ENCODE measurements at places on chromosomes 6 and 20.

- no peak for DNase-seq
These were observed 6.8 kb upstream of the TULP1 start for GRCh38 chr6:35519313-35520015.

- DNase-seq, result no peak
These were observed 858 bp downstream of the FAM83D start for GRCh38 chr20:38926934-38927616.

DNA sequence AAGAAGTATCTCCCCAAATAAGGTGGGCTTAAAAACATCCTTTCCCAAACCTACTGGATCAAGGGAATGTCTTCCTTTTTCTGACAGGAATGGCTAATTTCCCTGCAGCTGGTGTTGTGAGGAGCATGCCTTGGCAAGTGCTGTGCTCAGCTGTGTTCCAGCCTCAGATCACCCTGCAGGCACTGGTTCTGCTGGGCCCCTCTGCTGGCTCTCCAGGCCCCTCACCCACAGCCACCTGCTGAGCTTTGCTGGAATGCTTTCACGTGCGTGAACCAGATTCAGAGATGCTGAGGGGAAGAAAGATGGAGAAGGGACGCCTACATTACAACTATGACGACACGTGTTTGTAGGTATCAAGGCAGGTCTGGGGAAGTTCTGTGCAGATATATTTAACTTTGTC is 71.3 kb upstream of the FOXC1 start:
- DNase-seq, result no peak

DNA sequence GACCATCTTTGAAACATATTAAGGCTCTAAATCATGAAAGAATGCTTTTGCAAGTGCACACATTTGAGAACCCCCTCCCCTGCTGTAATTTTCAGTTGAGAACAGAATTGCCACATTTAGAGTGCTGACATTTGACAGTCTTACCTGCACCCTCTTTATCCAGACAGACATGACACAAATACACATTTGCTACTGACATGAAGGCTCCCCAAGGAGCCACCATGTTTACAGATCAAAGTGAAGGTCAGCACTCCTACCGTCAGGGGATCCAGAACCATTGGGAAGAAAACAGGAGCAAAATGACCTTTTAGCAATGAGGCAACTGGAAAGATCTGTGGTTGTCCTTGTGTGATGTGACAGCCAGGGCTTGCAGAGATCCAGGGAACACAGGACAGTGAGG is 315.4 kb upstream of the CNR1 start:
- DNase-seq, result no peak

DNA sequence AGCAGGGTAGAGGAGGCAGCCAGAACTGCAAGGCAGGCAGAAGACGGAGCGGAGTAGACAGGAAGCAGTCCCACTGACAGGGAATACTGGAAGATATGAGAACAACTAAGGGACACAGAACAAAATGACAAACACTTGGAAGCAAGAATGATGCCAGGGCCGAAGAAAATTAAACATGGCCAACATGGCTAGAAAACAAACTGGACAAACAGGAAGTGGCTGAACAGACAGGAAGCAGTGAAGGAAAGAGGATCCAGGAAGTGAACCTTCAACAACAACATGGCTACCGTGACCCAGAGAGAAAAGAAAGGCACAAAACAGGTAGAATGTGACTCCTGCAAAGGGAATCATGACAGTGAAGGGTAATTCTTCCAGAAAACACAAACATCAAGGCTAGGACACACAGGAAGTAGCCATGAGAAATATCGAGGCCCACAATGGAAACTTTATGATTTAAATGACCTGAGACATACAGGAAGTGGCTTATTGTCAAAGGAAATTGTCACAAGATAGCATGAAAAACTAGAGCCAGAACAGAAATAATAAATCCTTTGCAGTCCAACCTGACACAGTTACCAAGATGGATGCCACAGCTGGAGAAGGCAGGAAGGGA is 9.1 kb downstream of the COL11A2 start:
- peak; percentile 36 for DNase-seq

DNA sequence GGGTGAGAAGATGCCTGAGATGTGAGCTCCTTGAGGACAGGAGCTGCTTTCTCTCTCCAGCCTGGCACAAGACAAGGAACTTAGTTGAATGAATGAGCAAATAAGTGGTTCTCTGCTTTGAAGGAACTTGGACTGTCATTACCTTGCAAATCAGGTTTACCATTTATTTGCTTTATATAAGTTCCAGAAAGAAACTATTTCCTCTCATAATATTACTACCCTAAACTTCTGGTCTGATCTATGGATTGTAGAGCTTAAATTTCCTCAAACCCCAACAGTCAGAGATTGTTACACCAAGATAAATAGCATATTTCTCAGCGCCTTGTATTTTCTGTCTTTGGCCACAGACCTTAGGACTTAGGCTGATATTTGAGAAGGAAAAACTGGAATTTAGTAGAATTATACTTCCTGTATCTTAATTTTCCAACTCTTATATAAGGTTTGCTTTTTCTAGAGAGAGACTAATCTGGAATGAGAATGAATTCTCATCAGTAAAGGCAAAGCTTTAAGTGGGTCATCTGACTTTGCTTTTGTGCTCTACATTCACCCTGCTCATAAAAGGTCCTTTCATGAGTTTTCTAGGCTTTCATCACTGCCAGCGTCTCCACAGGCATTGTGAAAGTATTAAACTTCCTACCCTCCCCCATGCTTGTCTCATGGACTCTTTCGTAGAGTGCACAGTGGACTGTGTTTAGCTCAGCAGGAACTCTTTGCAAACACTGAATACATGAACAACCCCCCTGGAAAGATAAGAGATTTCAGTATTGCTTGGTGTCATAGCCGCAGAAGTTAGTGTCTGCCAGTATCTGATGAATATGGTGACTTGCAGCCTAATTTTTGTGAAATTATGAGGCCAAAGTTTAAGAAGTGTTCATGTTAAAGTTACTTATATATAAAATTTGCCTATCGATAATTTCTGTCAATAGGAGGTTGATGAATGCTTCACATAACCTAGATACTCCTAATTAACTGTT is 74.0 kb downstream of the PTPRA start:
- DNase-seq, result no peak

GRCh38 chr6:85464260-85464644 is 14.4 kb downstream of the NT5E start:
- DNase-seq, result no peak

DNA sequence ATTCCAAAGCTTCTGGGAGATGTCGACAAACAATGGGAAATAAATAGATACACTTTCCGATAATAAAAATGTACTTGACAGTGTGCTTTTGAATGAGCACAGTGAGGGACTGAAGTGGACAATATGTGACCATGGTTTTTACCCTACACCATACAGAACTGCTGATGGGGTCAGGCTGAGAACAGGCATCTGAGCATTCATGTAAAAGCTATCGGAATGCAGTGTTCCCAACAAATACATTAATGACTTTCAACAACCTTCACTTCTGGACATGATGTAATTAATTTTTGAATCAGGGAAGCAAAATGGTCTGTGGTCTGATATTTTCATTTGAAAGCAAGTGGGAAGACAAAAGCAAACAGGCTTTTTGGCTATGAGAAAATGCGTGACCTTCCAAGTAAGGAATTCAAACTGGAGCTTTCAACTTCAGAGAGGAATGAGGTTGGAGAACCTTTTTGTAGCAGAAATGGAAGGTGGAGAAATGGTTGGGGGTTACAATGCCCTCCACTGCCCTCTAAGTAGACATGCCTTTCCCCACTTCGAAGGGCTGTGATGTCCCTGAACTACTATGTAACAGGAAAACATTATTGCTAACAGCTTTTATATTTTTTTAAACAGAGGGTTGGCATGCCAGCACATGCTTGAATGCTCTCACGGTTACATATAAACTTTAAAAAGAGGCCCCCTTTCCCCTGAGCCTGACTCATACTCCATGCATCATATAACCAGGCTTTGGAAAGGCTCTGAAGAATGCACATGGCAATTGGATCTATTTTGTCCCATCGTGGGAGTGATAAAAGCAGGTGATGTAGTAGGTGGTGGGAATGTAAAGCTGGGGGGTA is 203.5 kb upstream of the CITED2 start:
- DNase-seq, result no peak

DNA sequence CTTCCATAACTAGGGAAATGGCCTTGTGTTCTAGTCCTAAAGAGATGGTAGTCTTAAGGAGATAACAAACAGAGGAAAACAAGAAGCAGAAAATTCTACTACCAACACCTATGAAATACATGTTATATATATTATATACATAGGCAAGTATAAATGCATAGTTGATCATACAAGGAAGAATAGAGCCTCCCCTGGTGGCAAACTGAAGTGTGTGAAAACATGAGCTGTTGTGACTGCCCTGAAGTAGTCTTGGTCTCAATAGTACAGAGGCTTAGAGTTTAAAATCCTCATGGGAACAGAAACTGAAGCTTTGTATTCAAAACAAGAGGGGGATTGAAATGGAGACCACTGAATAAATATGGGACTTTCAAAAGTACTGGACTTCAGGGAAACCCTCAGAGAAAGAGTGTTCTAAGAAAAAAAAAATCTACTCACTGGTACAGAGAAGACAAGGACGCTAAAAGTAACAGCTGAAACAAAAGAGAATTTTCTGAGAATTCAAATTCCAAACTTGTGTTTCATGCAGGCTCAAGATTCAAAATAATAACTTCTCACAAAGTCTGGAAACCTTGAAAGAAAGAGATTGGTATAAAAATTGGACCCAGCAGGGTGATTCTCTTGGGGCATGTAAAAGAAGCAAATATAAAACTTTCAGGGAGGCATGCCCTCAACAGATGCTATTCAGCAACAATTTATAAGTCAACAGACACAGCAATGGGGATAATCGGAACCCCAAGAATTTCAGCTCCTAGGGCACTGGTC is 59.7 kb upstream of the SAMD3 start:
- DNase-seq, result peak; percentile 70

GRCh38 chr6:15205321-15205720 is 40.5 kb upstream of the JARID2 start:
- DNase-seq, result no peak

DNA sequence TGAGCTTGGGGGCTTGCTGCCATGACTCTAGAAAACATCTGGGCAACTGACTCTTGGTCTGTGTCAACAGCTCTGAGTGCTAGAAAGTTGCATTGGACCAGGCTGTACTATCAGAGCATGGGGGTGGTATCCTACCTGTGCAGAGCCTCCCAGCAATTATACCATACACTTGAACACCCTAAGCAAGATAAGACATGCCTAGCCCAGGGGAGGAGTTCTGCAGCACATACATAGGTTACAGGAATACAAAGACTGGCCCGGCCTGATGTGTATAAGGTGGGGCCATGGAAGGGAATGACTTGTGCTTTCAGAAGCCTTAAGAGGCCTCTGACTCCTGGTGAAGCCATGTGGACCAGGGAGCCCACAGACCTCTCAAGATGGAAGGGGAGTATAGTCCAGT is 11.4 kb upstream of the MOCS1 start:
- no peak for DNase-seq

GRCh38 chr6:37501632-37502491 is 2.2 kb upstream of the CCDC167 start:
- DNase-seq, result peak; percentile 78

GRCh38 chr20:24502661-24503060 is 33.2 kb downstream of the SYNDIG1 start:
- DNase-seq, result no peak

- no peak for DNase-seq
These were observed 110.8 kb upstream of the GPR6 start for GRCh38 chr6:109867009-109867969.

DNA sequence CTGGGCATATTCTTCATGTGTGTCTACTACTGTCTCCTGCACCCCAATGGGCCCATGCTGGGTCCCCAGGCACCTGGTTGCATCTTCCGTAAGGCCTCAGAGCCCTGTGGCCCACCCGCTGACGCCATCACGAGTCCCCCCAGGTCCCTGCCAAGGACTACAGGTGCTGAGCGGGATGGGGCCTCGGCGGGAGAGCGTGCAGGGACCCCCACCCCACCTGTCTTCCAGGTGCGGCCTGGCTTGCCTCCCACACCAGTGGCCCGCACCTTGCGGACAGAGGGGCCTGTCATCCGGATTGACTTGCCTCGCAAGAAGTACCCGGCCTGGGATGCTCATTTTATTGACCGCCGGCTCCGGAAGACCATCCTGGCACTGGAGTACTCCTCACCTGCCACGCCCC is 13.2 kb upstream of the CCM2L start:
- DNase-seq, result no peak

GRCh38 chr6:136614994-136615393 is 64.8 kb upstream of the MAP7 start:
- DNase-seq, result no peak

DNA sequence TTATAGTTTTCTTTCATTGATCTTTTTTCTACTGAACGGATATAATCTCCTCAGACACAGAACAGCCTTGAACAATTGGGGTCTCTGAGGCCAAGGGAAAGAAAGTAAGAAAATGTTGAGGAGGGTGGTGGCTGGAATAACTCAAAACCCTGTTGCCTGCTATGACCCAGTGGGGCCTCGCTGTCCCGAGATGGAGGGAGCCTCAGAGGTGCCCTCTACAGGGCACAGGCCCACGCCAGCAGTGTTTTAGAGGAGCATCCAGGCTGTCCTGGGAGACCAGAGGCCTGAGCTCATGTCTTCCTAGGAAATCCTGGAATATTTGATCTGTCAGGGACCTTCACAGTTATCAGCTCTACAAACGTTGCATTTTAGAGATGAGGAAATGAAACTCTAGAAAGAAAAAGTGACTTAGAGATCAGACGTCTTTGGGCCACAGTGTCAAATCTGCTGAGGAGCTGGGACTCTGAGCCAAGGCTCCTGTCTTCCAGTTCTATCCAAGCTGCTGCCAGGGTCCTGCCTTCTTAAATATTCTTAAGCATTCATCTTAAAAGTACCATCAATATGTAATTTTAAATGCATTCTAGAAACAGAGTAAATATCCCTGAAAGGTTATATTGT is 26.3 kb downstream of the ALDH5A1 start:
- DNase-seq, result peak; percentile 22

DNA sequence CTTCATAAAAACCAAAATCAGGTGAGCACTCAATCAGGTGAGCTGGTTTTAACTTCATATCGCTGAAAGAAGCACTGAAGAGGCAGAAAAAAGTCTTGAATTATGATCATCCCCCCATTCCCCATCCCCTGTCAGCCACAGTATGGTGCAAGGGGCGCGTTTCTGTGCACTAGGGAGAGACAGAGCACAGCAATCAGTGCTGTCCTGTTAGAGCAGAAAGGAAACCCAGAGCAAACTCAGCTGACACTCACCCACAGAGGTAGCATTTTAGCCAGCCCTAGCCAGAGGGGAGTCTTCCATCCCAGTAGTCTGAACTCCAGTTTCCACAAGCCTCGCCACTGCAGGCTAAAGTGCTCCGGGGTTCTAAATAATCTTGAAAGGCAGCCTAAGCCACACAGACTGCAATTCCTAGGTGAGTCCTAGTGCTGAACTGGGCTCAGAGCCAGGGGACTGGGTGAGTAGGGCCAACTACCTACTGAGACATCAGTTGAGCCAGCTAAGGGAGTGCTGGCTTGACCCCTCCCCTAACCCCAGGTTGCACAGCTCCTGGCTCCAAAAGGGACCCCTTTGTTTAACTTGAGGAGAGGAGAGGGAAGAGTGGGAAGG is 1352.6 kb upstream of the GJE1 start:
- no peak for DNase-seq

GRCh38 chr20:63217706-63218105 is 1.8 kb upstream of the YTHDF1 start:
- no peak for DNase-seq
